ENCODE measurements at places on chromosomes 5 and 9.

DNA sequence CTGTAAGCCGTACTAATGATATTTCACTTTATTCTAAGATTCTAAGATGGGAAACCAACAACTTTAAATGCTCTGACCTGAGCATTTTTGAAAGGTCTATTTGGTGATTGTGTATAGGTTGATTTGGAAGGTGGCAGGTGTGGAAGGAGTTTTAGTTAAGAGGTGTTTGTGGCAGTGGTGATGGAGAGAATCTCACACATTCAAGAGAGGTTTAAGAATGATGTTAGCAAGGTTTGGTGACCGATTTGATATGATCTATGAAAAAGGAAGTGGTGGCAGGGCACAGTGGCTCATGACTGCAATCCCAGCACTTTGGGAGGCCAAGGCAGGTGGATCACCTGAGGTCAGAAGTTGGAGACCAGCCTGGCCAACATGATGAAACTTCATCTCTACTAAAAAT is 319.2 kb upstream of the CD180 start:
- no peak for DNase-seq

DNA sequence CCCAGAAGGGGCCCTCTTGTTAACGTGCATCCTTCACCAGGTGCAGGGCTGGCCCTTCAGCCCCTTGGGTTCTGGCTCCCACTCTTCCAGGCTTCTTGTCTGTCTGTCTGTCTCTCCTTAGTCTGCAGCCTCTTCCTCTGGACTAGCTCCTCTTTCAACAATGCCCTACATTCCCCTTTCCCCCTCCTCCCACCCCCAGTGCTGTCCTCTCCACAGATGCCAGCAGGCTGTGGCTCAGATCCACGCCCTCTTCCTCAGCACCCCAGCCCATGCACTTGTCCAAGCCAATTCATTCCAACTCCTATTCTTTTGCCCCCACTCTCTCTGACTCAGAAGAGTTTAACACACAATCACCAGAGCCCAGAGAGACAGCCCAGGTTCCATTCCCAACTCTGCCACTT is 45.2 kb upstream of the ALDH1B1 start:
- no peak for DNase-seq

DNA sequence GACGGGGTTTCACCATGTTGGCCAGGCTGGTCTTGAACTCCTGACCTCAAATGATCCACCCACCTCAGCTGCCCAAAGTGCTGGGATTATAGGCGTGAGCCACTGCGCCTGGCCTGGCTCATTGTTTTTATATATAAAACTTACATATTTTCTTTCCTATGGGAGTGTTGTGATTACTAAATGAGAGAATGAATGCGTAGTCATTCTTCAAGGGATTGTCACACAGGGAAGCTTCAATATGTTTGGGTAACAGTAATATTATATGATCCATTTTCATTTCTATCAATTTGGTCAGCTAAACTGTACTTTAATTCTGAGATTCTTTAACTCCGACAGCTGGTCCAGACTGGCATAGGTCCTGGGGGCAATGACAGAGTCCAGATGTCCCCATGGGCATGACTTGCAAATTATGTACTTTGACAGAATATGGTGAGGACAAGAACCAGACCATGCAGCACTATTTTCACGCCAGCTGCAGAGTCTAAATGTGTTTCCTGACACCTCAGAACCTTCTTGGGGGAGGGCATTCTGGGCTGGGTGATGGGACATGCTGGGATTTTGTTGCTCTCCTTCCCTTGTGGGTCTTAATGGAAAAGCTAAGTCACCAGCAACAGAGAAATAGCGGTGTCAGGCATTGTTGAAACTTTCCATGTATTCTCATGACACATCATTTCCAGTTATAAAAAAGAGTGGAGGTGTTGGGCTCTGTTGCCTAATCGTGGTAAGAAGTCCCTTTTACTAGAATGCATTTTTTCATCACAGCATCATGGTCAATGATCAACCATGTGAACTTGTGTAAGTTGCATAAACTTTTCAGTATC is 40.9 kb upstream of the TNC start:
- peak; percentile 82 for DNase-seq

- DNase-seq, result no peak
These were observed 594.3 kb upstream of the KLF4 start for GRCh38 chr9:108083796-108084352.

DNA sequence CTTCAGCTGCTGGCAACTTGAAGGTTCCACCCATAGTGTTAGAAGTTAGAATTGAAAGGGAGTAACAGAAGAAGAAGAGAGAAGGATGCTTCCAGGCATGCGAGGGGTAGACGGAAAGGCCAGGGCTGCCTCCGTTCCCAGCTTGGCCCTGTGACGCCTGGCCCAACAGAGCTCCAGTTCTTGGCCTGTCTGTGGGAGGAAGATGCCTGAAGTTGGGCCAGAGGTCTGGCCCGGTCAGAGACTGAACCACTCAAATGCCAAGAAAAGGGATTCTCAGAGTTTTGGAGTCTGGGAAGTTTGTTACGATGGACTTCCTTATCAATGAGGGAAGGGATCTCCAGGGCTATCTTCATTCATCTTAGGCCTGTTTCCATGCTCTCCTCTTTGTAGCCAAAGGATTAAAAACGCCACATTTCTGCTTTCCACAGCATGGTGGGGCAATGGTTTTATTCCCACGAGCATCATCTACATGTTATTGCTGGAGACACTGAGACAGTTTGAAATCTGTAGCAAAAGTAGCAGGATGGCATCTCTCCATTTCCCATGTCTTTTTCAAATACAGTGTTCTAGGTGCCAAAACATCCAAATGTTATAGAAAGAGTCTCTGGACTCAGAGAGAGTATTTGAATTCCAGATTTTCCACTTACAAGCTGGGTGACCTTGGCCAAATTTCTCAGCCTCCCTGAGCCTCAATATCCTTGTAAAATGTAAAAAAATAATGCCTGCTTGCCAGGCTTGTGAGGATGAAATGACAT is 65.4 kb upstream of the ANKRD55 start:
- no peak for DNase-seq

GRCh38 chr9:87382900-87383299 is 114.8 kb upstream of the DAPK1 start:
- DNase-seq, result peak; percentile 61

GRCh38 chr5:96007051-96007450 is 45.4 kb upstream of the ELL2 start:
- no peak for DNase-seq

All from fibroblast of upper back skin (primary cell).